Naive thymus-derived CD4-positive, alpha-beta T cell (primary cell): ENCODE measurements at places on chromosomes 3 and 15. TPM values are rescaled to one million over a fixed set of nuclear protein-coding genes. Genes with fewer than 3 reads are reported as not detected.

- no peak for DNase-seq
These were observed 28.9 kb downstream of the ITGB5 start for GRCh38 chr3:124858275-124858674.

GRCh38 chr3:133269393-133269792 is 130.5 kb upstream of the BFSP2 start:
- DNase-seq, result no peak

Gene FSIP1
- 0.14 TPM for total RNA-seq

Gene MORC1
- total RNA-seq, result not detected

Gene AVEN
- total RNA-seq, result 7.3 TPM

Gene KLF15
- not detected for total RNA-seq

GRCh38 chr3:120299403-120299802 is 14.4 kb upstream of the GPR156 start:
- DNase-seq, result no peak

Gene TXNRD3
- total RNA-seq, result 4.3 TPM

Gene CYP1A2
- total RNA-seq, result not detected

Gene EPHA6
- total RNA-seq, result not detected

DNA sequence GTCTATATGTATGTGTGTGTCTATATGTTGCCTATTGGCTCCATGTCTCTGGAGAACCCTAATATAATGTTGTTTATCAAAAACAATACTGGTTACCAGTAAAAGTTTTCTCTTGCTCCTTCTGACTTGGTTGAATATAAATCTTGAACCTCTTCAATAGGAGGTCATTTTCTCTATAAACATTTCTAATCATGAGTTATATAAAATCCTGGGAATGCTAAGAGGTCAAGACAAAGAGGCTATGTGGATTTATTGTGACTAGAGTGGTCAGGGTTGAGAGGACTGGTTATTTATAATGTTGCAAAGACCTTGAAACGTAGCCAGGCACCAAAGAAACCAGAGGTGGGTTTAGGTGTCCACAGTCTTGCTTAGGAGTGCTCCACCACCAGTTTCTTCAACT is 1.2 kb upstream of the MINDY4B start:
- DNase-seq, result no peak

GRCh38 chr15:31268108-31268501 is 58.5 kb upstream of the KLF13 start:
- no peak for DNase-seq

GRCh38 chr3:157081626-157082210 is 78.2 kb downstream of the CCNL1 start:
- peak; percentile 68 for DNase-seq

DNA sequence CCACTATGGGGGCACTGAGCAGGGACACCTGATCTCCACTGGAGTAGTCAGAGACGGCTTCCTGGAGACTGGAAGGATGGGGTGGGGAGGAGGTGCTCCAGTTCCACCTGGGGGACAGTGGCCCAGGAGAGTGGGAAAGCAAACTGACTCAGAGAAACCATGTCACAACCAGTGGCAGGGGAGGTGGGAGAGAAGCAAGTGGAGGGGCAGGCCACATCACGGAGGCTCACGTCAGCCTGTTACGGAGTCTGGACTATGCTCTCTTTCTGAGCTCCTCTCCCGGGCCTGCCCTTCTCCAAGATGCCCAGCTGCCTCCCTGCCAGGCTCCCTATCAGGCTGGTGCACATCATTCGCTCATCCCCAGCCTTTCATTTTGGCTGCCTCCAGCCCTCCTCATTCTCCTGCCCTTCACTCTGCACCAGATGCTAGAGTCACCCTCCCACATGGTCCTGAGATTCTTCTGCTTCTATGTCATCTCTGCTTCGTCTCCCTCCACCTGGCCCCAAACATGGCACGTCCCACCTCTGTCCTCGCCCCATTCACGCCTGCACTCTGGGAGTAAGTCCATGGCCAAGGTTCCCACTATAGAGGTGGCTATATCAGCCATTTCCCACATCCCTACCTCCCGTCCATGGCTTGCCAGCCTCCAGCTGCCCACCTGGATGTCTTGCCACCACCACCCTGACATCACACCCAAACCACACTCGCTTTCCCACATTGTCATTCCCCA is 100.3 kb downstream of the ADCY5 start:
- no peak for DNase-seq

- no peak for DNase-seq
These were observed 46.7 kb downstream of the EMC4 start for GRCh38 chr15:34271493-34271892.

DNA sequence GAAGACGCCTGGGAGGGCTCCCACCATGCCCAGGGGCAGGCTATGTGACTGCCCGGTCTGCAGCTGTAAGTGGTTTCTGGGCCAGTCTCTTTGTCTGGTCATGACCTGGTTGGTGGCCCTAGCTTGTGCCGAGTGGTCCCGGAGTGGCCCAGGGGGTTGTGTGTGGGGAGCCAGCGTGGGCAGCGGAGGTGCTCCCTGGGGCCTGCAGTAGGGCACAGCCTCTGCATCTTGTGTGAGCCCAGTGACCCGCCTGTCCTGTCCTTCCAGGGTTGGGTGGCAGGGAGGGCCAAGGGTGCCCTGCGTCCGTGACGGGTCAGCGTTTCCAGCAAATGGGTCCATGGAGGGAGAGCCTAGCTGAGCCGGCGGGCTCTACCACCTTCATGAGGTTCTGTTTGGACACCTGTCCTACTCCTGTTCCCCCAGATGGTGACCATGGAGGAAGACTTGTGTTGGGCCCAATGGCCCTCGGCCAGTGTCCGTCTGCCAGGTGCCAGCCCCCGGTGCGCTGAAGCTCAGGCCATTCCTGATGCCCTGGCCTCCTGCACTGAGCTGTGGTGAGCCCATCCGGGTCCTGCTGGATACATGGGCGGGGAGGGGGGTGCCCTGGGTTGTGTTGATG is 215.4 kb downstream of the SNRPN start:
- DNase-seq, result no peak

DNA sequence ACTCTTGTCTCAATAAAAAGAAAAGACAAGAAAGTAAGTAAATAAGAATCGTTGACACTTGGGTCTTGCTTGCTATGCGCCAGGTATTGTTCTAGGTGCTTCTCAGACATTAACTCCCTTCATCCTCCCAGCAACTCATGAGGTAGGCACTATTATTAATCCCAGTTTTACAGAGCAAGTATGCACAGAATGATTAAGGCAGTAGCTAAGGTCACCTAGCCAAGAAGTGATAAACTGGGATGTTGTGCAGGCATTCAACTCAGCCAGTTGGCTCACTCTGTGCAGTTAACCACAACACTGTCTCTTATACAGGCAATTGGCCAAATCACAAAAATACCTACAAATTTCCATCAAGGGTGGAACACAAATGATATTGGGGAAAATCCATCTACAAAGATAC is 1.7 kb upstream of the C3orf33 start:
- no peak for DNase-seq

Gene ZDHHC3
- total RNA-seq, result 45.0 TPM

DNA sequence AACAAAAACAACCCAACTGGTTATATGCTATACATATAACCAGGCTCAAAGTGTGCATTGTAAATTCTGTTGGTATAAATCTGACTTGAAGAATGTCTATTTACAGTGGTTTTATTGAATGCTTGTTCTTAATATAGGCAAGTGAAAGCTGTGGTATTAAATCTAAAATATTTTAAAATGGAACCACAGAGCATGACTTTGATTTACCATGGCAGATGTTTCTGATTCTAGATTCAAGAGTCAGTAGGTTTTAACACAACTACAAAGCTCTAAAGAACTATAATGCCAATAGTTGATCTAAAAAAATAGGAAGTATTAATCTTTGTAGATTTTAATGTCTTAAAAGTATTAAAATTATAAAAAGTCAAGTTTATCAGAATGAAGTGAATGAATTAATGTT is 141.9 kb upstream of the PLSCR5 start:
- DNase-seq, result no peak

Gene CD200
- 2.5 TPM for total RNA-seq

Gene GOLGA8T
- not detected for total RNA-seq

- no peak for DNase-seq
These were observed 15.3 kb downstream of the USP3 start for GRCh38 chr15:63519548-63520178.

Gene CADPS
- total RNA-seq, result not detected

DNA sequence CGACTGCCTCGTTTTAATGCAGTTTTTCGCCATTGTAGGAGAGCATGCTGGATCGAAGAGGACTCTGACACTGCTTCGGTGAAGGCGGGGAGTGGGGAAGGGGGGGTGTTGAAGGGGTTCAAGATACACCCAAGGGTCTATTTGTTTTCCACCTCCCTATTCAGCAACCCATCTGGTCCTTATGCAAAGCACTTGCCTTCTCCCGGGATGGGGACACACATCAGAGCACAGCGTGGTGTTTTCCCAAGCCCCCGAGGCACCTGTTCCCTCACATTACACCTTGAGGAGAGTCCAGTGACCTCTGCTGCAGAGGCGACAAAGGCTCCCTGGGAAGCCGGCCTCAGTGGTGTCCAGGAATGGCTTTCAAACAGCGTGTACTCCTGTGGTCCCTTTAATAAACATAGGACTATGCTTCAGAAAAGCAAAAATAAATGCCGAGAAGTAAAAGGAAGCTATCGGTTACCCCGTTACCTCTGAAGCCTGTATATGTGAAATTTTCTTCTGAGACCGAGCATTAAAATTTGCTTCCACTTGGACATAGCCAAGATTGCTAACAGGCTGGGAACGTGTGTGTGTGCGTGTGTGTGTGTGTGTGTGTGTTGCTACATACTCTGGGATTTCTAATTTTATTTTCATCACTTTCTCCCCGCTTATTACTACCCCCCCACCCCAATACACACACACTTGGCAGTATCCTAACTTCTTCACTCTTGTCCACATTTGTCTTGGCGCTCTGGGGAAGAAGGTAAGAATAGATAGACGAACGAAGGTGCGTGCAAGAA is 53.2 kb downstream of the CCDC54 start:
- no peak for DNase-seq

DNA sequence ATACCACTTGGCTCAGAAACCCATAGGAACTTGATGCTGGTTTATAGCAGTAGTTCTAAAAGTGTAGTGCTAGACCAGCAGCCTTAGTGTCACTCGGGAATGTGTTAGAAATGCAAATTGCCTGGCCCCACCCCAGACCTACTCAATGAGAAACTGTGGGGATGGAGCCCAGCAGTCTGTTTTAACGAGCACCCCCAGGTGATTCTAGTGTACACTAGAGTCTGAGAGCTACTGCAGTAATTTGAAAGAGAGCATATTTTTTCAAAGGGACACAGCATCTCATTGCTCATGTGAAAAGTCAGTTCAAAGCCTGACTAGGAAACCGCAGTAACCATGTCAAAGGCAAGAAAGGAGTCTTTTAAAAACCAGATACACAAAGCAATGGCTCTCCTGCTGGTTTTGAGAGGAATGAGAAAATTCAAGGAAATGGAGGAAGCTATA is 313.4 kb downstream of the SQOR start:
- no peak for DNase-seq

- DNase-seq, result no peak
These were observed 1.8 kb upstream of the GPR15 start for GRCh38 chr3:98529856-98530459.

GRCh38 chr15:99002226-99002625 is 5.4 kb downstream of the PGPEP1L start:
- no peak for DNase-seq

Gene POPDC2
- total RNA-seq, result 4.3 TPM

- no peak for DNase-seq
These were observed 24.8 kb downstream of the SERP1 start for GRCh38 chr3:150521463-150521862.
